ENCODE measurements at places on chromosomes 12 and 14.

- DNase-seq = no peak
Observed at GRCh38 chr14:94612174-94612573, at the start of gene SERPINA3. TSS of gene SERPINA3 (plus strand) at chr14:94612391. CDS start at chr14:94614442, 2,051 bp downstream.

DNA sequence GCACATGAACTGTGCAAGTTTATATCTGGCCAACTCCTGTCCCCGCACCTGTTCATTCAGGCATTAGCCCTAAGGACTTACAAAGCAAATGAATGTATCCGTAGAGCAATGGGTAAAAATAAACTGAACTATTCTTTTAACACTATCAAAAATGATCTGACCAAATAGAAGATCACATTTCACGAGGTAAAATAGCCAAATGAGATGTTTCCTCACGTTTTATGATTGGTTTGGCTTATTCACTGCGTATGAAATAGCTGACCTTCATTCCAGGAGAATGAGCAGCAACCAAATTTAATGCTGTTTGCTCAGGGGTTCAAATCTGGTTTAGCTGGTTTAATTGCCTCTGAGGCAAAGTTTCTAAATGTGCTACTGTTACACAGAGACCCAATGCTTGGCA, 216.0 kb upstream of the EEA1 start:
- no peak for DNase-seq

DNA sequence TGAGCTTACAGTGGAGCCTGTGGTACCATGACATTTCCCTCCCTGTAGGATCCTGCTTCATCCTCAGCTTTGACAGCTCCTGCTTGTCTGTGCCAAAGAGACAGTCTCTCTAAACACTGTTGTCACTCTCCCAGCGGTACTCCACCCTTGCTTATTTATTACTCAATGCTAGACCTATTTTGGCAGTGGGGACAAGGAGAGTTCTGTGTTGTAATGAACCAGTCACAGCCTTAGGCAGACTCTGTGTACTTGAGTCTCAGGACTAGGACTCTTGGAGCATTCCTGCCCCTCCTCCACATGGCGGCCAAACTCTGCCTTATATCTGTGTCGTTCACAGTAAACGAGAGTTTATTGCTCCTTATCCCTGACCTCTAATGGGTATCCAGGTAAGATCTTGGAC, 70.9 kb downstream of the PIK3C2G start:
- no peak for DNase-seq

- no peak for DNase-seq
Observed at GRCh38 chr12:2973566-2973965, 14.4 kb downstream of the TEAD4 start.

GRCh38 chr12:47822401-47822800, 2.7 kb upstream of the HDAC7 start:
- no peak for DNase-seq

GRCh38 chr14:23441076-23441475, 5.6 kb upstream of the MYH7 start:
- DNase-seq = no peak
